ENCODE measurements at places on chromosomes 3 and 15. TPM values are rescaled to one million over a fixed set of nuclear protein-coding genes. Genes with fewer than 3 reads are reported as not detected.

TMEM108 gene
- total RNA-seq: not detected

ANKRD34C gene
- not detected for total RNA-seq

SLC28A1 gene
- total RNA-seq: not detected

GRCh38 chr3:13243586-13243985 is 170.4 kb upstream of the IQSEC1 start:
- no peak for DNase-seq

- no peak for DNase-seq
Measured at GRCh38 chr15:83283138-83283812, 1.2 kb downstream of the BNC1 start.

CFAP100 gene
- not detected for total RNA-seq

FBLN2 gene
- total RNA-seq: 5.7 TPM
